ENCODE measurements at places on chromosomes 4 and X.
A peak's percentile ranks its signal among the peaks of the same experiment; 100 is the strongest.

DNA sequence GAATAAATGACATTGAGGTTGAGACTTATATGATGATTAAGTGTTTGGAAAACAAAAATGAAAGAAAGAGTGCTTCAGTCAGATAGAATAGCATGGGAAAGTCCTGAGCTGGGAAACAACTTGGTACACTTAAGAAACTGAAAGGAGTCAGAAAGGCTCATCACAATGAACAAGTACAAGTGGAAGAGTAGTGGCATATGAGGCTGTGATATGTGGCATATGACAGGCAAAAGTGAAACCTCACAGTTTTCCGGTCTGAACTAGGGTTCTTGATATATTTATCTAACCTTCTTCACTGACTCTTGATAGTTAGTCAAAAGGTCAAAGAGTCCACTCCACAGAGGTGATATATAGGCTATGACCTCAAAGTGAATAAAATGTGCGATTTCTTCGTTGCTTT is 537.1 kb upstream of the CXorf51A start:
- no peak for DNase-seq

- DNase-seq = no peak
These were observed 893.9 kb downstream of the PCDH7 start for GRCh38 chr4:31613946-31614623.

DNA sequence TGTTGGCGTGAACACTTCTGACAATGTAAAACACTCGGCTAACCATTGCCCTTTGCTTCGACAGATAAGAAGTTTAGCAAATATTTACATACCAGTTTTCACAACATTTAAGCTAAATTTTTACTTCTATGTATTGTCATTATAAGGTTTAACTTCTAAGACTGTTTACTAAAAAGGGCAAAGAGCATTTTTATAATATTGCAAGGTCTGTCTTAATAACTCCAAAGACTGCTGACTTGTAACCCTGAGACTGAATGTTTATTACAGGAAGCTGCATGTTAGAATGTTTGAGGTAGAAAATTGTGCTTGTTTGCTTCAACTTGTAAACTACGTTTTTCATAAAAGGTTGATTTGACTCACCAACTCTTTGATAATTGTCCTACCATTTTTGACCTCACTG is 213.2 kb upstream of the RPS6KA3 start:
- DNase-seq = no peak

- DNase-seq = no peak
These were observed 43.5 kb downstream of the PRKX start for GRCh38 chrX:3669841-3670475.

- no peak for DNase-seq
These were observed 39.2 kb upstream of the MSX1 start for GRCh38 chr4:4820261-4820660.

GRCh38 chrX:112768563-112768962 is 72.1 kb downstream of the AMOT start:
- DNase-seq = no peak

- no peak for DNase-seq
These were observed 794.8 kb upstream of the LCORL start for GRCh38 chr4:18816228-18816895.

DNA sequence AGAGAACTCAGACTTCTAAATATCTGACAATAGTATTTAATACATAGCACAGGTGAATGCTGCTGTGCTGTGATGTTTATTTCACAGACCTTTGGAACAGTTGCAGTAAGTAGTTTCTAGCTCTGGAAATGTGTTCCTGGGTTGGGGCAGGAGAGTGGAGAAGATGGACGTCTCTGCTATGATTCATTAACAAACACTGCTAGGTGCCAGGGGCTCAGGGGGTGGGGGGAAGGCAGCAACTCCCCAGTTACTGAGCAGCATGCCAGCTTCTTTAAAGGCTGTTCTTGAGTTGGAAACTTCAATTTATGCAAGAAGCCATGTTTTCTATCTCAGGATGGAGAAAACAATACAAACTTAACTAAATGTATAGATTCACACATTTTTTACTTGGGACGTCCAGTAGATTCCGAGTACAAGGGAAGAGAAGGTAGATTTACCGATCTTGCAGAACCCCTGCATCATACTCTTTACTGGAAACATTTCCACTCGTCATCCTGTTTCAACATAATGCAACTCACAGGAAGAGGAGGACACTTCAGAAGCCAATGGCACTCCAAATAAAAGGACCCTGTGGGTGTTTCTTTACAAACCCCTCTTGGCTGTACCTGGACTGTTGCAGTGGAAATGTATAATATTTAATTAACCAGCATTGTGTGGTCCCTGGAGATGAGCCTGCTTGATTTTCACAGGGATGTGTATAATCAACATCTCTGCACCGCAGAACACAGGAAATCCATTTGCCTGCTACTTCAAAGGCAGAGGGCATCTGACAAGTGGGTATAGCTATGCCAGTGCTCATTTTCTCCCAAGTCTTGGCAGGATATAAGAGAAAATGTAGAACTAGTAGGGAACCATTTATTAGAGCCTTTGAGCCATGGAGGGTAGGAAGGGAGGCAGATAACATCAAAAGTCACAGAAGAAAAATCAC is 171.4 kb downstream of the SH3KBP1 start:
- no peak for DNase-seq

GRCh38 chrX:73977542-73978169 is 326.3 kb upstream of the ZCCHC13 start:
- no peak for DNase-seq

DNA sequence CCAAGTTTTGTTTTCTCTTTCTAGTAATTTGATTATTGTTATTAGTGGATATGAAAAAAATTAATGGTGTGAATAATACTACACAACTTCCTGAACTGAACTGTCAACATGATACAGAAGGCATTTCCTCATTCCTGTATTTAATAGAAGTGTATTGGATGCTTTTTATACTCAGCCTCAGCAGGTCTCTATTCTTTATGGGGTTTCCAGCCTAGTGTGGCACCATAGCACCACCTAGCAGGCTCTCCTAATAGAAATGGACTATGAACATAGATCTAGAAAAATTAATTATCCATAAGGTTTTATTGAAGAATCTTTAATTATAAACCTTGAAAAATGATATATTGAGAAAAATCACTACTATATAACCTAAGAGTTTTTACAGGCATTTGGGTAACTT is 52.4 kb downstream of the GLRB start:
- DNase-seq = no peak

GRCh38 chr4:30600246-30601017 is 119.7 kb upstream of the PCDH7 start:
- DNase-seq = no peak

DNA sequence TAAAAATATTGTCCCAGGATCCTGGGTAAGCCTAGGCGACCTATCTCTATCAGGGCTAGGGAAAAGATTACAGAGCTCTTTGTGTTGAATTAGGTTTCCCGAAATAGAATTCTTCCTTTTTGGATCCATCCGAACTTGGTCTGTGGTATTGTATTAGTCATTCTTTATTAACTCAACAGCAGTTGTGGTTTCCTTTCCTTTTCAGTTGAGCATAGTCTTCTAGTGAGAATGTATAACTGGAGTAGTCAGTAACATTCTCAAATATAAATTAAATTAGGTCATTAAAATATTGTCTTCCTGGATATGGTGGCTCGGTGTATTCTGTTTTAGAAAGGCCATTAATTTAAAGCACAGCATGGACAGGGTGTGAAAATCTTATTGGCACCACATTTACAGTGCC is 520.4 kb downstream of the NLGN4X start:
- no peak for DNase-seq

GRCh38 chr4:156545003-156545785 is 426.4 kb downstream of the PDGFC start:
- no peak for DNase-seq

DNA sequence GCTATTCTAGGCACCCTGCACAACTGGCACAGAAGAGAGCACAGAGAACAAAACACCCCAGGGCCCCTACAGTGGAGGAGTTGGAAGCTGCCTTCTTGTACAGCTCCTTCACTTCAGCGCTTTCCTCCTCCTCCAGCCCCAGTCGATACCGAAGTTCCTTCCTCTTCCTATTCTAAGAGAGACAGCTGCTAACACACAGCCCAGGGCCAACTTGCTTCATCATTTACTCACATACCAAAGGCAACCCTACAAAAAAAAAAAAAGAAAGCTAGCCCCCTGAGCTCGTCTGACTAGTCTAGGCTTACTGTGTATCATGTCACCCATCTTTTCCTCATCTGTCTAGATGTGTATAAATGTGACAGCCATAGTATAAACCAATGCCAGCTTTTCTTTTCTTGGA is 64.5 kb downstream of the MID1 start:
- DNase-seq = no peak

DNA sequence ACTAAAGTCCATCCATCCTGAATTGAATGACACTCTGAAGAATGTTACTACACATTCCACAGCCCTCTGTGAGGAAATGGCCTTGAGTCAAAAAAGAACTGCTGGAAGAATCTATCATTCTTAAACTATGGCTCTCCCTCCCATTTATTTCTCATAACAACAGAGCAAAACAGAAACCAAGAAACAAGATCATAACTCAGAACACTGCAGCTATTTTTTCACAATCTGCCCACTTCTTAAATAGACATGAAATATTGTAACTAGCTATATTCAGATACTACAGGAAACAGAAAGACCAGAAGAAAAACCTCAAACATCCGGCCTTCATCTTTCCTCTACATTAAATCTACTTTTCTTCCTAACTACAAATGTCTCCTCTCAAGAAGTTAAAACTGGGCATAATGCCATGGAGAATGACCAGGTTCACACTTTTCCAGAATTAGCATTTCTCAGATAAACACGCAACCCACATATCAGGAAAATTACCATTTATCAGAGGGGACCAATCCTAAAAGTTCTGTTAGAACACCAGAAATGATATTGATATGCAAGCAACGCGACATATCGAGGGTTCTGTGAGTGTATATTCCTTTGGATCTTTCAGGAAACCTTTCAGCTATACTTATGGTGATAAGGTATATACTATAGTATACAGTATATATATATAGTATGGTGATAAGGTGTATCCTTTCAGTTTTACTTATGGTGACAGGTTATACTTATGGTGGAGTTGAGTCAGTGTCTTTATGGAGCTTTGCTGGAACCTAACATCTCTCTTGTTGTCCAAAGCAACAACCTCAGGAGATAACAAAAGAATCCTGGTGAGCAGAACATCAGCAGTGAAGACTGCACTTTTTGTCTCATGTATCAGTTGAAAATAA is 60.4 kb upstream of the IRF2 start:
- peak; percentile 33 for DNase-seq

DNA sequence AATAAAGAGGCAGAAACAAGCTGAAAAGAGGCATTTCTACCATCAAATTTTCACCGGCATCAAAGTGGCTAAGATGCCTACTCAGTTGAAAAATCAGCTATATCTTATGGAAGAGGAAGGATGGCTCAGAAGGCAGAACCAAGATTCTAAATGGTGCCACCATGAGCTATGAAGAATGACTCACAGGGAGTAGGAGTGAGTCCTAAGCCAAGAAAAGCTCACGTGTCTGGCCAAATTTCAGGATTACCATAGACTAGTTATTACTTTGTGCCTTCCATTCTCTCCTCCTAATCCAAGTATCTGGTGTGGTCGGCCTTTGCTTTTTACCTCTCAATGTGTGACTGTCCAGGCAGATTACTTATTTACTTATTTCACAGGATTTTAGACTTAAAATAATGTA is 54.8 kb downstream of the BMP3 start:
- DNase-seq = no peak

- no peak for DNase-seq
These were observed 1.2 kb upstream of the EFHC2 start for GRCh38 chrX:44344687-44345086.

GRCh38 chr4:149102765-149103164 is 660.6 kb upstream of the NR3C2 start:
- no peak for DNase-seq

DNA sequence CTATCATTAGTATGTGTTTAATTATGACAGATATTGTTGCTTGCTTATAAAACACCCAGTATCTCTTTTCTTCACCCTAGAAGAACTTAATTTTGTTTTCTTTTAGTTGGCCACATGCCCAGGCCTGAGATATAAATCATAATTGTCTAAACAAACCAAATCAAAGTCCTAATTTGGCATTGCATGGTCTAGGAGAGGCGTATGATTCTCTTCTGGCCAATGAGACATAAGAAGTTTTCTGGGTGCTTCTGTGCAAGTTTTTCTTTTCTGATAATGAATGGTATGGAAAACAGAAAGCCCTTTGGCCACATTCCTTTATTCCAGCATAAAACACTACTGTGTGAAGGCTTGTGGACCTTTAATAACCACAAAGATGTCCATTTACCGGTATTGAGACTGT is 192.9 kb upstream of the CTSO start:
- DNase-seq = no peak

GRCh38 chr4:159549098-159549518 is 446.2 kb downstream of the RAPGEF2 start:
- DNase-seq = no peak

GRCh38 chrX:72373136-72373535 is 67.4 kb upstream of the CITED1 start:
- DNase-seq = no peak

- DNase-seq = no peak
These were observed 630.1 kb upstream of the EPHA5 start for GRCh38 chr4:66300336-66300934.

DNA sequence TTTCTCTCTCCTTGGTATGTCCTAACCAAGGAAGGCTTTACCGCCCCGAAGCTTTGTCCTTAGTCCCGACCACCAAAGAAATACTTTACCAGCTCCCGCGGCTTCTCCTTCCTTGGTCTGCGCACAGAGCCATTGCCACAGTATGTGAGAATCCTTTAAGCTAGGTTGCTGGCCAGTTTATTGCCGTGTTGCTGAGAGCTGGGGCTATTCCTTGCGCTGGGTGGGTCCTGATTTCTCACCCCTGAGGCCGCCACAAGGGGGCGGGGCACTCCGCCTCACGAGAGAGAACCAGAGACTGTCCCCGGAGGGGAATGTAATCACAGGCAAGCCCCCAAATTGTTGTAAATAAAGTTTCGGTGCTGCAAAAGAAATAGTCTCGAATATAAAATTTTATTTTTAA is 331.0 kb upstream of the PCDH10 start:
- DNase-seq = no peak

- no peak for DNase-seq
These were observed 418.2 kb downstream of the STIM2 start for GRCh38 chr4:27278615-27279375.

GRCh38 chr4:146436423-146437162 is 85.1 kb downstream of the SLC10A7 start:
- no peak for DNase-seq

GRCh38 chrX:119971184-119971583 is 27.6 kb upstream of the NKAP start:
- no peak for DNase-seq

- DNase-seq = no peak
These were observed 5.8 kb downstream of the SRPX2 start for GRCh38 chrX:100649550-100650356.
